ENCODE measurements at places on chromosomes 5 and 9. TPM values are rescaled to one million over a fixed set of nuclear protein-coding genes. Genes with fewer than 3 reads are reported as not detected.

DNA sequence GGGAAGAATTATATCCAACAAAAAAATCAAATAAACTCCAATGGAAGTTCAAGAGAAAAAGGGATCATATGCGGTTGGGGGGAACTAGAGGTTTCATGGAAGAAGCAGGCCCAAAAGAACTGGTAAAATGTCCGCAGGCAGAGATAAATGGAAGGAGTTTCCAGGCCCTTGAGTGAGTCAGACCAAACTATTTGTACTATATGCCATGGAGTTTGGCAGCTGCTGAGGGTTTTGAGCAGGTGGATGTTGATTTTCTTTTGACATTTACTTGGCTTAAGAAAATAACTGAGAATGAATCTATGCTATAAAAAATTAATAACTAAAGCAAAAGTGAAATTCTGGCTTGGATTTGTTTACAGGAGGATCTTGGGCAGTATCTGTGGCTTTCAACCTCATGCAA lies 33.7 kb downstream of the MINAR2 start:
- no peak for DNase-seq

DNA sequence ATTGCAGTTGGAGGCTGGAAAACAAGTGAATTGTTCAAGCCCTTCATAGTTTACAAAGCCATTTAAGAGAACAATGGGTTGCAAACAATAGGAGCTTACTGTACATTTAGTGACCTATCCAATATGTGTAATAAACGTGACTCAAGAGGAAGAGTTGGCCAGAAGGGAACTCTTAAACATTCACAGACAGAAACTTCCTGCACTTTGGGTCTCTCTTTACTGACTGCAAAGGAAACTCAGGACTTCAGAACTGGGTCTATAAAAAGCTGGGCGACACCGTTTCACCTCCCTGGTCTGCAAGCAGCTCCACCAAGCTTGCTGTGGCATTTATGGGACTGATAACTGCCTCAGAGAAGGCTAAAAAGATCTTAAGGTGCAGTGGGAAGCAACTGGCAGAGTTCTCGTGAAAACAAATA lies 48.7 kb upstream of the SPATA31D4 start:
- DNase-seq: peak; percentile 62

DNA sequence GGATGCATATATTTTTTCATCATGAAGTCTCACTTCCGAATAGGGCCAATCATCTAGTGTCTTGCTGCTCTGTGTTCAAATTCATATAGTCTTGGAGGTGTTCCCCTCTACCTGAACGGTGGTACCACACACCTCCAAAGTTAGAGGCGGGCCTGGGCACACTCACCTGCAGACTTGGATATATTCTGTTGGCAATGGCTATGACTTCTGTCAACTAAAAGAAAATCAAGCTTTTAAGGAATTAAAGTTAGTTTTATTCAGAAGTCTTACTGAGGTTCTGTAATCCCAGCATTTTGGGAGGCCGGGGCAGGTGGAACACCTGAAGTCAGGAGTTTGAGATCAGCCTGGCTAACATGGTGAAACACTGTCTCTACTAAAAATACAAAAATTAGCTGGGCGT lies 2.6 kb upstream of the NIPAL4 start:
- DNase-seq: no peak

The FBXL17 gene
- total RNA-seq: 19.7 TPM

DNA sequence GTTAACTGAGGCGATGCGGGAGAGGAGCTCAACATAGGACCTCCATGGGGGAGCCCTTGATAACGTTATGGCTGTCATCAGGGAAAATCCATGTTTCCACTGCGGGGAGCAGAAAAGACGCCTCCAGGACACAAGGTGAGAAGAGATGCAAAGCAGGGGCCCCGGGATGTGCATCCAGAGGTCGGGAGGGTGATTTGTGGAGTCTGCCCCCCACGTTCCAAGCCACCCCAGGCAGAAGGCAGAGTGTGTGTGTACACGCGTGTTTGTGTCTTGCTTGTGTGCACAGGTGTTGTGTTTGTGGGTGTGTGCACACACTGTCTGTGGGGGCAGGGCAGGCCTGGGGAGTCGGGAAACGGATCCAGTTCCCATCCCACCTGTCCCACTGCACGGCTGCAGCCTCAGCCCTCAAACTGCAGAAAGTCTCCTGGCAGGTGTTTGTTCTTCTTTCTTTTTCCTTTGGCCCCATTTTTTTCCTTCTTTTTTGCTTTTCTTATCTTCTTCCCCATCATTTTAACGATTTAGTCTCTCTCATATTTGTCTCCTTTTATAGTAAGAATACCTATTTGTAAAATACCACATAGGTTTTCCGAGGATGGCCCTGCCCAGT lies 17.4 kb upstream of the PLEKHG4B start:
- DNase-seq: no peak

The TCF7 gene
- 1.1 TPM for total RNA-seq

DNA sequence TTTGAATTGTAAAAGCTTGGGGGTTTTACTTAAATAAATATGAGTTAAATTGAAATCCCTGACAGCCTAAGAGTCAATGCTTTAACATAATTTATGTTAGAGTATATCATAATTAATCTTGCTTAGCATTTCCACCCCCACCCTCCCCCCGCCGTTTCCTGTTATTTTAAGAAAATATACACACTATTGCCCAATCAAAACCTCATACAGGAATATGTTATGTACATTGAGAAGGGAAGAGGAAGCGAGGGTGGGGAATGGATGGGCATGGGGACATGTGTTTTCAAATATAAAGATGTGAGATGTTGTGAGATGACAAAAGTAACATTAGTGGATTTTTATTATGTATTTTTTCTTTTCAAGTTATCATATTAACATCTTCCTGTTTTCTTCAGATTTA lies 561.1 kb upstream of the MEF2C start:
- DNase-seq: no peak

GRCh38 chr9:137306850-137307254 lies 4.8 kb upstream of the NRARP start:
- no peak for DNase-seq

- DNase-seq: no peak
Observed at GRCh38 chr5:109819878-109820277, 130.2 kb downstream of the MAN2A1 start.

GRCh38 chr9:91700475-91700874 lies 249.6 kb downstream of the ROR2 start:
- no peak for DNase-seq

DNA sequence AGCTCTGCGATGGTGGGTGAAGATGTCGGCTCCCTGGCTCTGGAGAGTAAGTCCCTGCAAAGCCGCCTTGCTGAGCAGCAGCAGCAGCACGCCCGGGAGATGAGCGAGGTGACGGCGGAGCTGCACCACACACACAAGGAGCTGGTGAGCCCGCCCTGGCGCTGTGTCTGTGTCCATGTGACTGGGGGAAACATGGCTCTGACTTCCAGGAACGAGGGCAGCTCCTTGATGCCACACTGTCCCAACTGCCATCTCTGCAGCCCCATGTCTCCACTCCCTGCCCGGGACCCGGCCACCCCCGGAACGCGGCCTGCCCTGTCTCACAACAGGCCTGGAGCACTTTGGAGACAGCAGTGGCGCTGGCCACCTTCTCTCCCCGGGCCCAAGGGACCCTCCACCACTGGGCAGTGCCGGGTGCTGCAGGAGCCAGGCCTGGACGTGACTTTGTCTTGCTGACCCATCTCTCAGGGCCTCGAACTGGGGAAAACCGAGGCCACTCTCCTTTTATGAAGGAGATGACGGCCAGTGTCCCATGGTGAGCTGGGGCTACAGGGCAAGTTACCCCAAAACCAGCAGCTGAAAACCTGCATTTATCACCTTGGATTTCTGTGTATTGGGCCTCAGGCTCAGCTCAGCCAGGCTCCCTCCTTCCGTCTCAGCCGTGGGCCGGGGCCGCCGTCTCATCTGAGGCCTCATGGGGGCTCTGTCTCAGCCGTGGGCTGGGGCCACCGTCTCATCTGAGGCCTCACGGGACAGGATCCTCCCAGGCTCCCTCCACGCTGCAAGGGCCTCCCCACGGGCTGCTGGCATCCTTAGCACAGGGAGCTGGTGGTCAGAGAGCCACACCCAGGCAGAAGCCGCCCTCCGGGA lies 28.6 kb downstream of the CEP72 start:
- DNase-seq: no peak

DNA sequence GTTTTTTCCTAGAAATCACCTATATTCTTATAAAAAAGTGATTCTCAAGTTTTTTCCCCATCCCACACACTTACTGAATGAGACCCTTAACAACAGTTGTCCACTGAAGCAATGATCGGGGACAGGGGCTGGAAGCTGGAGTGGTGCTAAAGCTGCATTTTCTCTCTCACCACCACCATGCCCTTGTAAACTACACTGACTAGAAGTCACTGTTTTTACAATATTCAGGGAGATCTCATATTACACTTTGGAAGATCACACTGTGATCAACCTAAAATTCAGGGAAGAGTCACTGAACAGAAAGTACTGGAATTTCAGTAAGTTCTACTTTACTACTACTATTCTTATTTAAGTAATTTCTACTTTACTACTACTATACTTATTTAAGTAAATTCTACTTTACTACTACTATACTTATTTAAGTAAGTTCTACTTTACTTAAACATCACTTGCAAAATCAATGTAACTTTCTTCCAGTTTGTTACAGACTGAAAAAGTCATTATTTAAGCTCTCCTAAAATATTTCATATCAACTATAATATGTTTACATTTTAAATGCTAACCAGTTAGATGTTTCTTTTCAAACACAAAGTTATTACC lies 164.3 kb downstream of the AGTPBP1 start:
- no peak for DNase-seq

GRCh38 chr5:105088961-105089360 lies 1526.4 kb upstream of the NUDT12 start:
- no peak for DNase-seq

- peak; percentile 12 for DNase-seq
Observed at GRCh38 chr5:6759401-6759800, 46.2 kb downstream of the TENT4A start.

GRCh38 chr9:7165331-7165975 lies 407.7 kb downstream of the KDM4C start:
- DNase-seq: no peak

GRCh38 chr9:126373241-126373640 lies 46.6 kb downstream of the MVB12B start:
- DNase-seq: no peak

DNA sequence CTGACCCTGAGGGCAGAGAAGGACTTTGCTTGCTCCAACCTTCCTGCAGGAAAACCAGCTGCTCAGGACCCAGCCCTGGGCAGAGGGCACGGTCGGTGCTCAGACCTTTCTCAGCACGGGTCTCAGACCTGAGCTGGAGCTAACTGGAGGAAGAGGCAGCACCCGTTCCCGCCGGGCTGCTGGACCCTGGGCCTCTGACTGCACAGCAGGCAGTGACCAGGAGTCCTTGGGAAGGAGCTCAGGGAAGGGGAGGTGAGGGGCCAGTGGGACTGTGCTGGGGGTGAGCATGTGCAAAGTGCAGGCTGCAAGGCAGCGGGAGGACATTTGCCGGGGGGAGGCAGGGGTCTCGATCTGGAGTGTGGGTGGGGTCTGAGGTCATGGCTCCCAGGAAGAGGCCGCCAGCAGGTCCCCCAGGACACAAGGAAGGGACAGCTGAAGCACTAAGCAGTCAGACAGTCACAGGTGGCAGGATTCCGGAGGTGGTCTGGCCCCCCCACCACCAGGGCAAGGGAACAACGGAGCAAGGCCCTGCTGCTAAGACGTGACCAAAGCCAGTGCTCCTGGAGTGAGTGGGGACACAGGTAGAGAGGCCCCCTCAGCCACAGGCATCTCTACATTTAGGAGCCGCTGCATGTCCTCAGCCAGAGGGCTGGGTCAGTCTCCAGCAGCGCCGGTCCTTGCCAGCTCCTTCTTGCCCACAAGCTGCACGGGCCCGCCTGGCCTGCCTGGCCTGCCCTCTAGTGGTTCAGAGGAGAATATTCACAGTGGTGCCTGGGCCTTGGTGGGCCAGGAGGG lies 4.8 kb upstream of the DPM2 start:
- peak; percentile 71 for DNase-seq

DNA sequence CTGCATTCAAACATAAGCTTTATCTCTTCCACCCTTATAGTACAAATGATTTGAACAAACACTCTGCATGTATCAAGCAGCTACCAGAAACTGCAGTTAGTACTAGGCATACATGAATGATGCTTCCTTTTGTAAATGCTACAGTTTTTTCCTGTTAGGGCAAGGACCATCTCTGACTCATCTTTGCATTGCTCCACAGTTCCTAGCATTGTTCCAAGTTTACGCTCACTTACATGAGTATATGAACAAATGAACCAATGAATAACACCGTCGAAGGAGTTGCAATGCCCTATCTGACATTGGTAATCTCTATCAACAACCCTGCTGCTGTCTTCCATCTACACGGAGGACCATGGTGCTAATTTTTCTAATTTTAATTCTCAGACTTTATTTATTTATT lies 2.1 kb upstream of the ALDH7A1 start:
- peak; percentile 82 for DNase-seq

The FGF10 gene
- 1.2 TPM for total RNA-seq

The MARVELD2 gene
- total RNA-seq: 0.63 TPM

GRCh38 chr9:35562895-35563780 lies 41.9 kb upstream of the TESK1 start:
- DNase-seq: no peak

DNA sequence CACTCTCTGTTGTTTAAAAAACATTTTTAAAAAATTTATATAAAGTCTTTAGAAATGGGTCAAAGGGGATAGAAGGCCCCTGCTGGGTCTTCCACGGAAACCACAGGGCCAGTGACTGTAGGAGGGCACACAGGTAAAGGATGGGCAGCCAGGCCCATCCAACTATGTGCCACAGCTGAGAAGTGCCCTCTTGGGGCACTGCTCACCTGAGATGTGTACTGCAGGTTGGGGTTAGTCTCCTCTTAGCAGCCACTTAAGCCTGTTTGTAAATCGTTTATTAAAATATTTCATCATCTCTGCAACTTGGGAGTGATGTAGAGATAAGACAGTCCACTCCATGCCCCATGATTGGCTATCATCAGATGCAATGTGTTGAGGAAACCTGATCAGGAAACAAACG lies 222.4 kb downstream of the DIRAS2 start:
- no peak for DNase-seq

- peak; percentile 52 for DNase-seq
Observed at GRCh38 chr9:546797-547223, 294.7 kb upstream of the DMRT1 start.

All from fibroblast of the aortic adventitia (primary cell).